Vagina (tissue), 2 donors: ENCODE measurements at places on chromosomes 2 and 18.

- DNase-seq: no peak
These were observed 188.6 kb upstream of the SH3BP4 start for GRCh38 chr2:234763002-234763873.

DNA sequence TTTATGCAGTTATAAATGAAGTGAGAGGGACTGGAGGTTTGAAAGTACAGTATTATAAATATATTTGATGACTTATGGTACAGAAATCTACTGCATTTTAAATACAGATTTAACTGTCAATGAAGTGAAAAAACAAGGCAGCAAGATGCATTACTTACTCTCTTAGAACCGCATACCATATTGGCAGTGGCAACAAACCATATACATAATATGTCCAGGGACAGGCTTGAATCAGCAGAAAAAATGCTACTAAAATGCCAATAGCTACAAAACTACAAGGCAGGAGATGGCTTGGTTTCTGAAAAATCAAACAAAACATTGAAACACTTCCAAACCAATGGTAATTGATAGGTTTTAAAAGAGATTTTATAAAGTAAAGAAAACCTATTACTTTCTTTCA lies 77.2 kb downstream of the PIGN start:
- no peak for DNase-seq

DNA sequence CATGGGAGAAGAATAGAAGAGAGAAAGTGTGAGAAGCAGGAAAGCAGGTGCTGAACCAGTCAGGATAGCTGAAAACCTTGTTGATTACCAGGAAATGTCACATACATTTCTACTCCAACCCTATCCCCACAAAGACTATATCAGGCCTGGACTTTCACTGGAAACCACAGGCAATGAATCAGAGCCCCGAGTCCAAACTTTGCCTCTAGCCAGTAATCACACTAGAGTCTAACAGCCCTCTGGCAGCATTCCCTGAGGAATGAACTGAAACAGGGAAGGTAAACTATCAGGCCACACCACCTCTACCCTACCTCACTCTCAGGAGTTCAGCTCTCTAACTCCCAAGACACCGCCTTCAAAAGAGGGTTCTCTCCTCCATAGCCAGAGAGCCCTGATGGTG lies 18.7 kb upstream of the IHH start:
- no peak for DNase-seq

GRCh38 chr2:105593221-105593967 lies 151.3 kb upstream of the NCK2 start:
- DNase-seq: no peak

DNA sequence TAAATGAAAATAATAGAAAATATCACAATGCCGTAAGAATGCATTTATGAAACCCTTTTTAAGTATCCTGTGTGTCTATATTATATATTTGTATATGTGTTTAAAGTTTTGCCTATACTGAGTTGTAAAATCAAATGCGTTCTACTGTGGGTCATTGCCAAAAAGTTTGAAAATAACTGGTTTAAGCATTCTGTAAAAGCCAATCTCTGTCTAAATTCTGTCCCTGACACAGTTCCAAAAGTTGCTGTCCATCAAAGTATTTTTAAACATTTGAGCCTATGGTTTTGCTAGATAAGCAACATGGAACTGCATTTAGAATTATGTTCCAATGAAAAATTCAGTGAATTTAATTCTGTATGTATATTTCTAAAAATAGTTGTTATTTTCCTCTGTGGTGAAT lies 1360.4 kb upstream of the CRIM1 start:
- DNase-seq: no peak

DNA sequence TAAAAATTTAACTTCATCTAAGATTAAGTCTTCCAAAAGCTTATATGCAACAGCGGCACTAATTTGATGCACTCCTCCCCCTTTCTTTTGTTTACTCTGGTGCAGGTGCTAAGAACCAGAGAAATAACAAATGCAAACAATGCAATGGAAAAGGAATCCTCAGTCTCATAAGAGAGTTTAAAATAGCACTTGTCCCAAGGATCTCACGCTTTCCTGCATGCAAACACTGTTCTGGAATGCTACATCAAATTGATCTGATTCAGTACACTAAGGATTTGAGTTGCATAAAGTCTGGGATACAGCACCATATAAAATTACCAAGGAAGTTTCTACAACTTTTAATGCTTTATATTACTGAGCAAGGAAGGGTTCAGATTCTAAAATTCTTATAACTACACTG lies 50.5 kb downstream of the SEPTIN10 start:
- DNase-seq: no peak

GRCh38 chr18:59910967-59911366 lies 11.2 kb downstream of the PMAIP1 start:
- DNase-seq: no peak

DNA sequence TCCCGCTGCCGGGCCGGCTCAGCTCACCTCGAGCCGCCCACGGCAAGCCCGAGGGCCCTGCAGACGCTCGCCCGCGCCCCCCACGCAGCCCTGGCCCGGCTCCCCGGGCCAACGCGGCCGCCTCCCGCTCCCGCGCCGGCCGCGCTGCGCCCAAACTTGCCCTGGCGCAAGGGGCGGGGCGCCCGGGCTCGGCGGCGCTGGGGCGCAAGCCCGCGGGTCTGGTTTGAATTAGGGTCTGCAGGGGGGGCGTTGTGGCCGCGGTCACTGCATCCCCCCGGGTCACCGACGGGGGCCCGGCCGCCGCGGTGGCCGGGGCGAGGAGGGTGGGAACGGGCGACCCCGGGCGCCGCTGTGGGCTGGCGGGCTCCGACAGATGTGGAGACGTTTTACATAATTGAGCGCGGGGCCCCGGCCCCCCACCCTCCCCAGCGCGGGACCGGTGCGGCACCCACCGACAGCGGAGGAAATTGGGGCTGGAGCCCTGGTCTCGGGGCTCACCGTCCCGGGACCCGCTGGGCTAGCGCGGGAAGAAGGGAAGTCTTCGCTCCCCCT lies 690 bp downstream of the SDC1 start:
- DNase-seq: no peak

GRCh38 chr2:210086930-210087329 lies 84.3 kb downstream of the KANSL1L start:
- no peak for DNase-seq

GRCh38 chr2:12720278-12720620 lies 3.5 kb downstream of the TRIB2 start:
- DNase-seq: no peak

DNA sequence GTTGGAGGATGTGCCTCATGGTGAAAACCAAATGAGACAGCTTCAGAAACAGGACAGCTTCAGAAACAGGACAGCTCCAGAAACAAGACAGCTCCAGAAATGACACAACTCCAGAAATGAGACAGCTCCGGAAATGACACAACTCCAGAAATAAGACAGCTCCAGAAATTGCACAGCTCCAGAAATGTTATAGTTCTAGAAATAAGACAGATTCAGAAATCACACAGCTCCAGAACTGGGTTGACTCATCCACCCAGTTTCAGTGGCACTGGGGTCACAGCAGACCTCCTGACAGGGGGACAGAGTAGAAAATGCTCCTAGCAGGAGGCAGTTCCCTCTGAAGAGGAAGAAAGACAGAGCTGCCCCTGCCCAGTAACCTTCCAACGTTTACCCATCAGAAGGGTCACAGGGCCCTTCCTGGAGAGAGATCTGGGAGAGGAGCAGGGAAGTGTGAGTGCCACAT lies 26.9 kb upstream of the COL6A3 start:
- no peak for DNase-seq

DNA sequence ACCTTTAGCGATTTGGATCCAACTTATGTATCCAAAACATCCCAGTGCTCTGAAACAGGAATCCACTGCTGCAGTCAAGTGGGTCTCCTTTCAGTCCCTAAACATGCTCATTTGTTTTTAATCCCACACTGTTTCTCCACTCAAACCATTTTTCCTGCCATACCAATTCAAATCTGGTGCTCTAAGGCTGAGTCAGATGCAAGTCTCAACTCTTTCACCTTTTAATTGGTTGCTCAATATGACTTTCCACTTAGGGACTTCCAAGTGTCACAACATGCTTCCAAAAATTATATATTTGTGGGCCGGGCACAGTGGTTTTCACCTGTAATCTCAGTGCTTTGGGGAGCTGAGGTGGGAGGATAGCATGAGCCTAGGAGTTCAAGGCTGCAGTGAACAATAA lies 113.4 kb upstream of the TANK start:
- DNase-seq: no peak

GRCh38 chr2:216651351-216651881 lies 18.2 kb downstream of the IGFBP2 start:
- DNase-seq: no peak

- DNase-seq: no peak
These were observed 502.0 kb upstream of the VRK2 start for GRCh38 chr2:57544624-57545023.

DNA sequence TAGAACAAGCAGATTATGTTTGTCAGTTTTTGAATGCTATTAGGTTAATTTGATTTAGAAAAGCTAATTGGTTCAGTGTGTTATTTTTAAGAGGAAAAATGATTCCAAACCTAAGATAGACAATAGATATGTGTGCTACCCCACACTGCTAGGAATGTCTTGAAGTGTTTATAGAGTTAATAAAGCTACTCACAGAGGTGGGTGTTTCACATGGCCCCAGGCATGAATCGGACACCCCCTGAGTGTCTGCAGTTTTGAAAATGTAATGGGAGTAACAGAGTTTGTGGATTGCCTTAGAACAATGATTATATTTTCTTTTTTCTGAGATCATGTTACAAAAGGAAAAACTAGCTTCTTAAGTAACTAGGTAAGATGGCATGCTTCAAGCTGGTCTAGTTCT lies 348.3 kb downstream of the ADCYAP1 start:
- DNase-seq: no peak

DNA sequence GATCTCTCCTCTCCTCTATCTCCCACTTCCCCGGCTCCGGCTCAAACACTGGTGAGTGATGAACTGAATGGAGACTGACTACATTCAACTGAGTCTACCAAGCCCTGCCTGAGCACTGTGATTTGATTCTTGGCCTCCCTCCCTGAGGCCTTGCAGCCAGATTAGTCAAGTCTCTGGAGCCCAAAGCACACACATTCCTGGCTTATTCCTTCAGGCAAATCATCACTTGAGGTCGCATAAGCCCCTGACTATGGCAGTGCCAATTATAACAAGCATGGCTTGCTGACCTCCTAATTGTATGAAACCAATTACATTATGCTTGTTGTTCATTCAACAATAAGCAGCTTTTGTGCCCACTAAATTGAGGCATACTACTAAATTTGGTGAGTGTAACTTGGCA lies 34.6 kb downstream of the EFEMP1 start:
- DNase-seq: no peak

GRCh38 chr2:70041663-70042062 lies 45.6 kb upstream of the PCBP1 start:
- DNase-seq: no peak

DNA sequence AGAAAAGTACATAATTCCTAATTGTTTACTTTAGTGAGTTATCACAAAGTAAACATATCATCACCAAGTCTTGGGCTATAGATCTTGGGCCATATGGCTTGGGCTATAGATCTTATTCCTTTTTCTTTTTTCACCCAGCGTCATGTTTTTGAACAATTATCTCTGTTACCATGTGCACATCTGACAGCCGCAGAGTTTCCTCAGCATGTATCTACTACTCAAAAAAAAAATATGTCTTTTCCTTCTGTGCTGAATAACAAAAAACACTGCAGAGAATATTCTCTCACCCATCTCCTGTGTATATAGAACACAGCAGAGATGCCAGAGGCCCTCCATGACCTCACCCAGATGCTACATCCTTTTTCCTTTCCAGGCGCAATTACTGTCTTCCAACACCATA lies 76.2 kb upstream of the MYO3B start:
- no peak for DNase-seq

- no peak for DNase-seq
These were observed 165.9 kb upstream of the STON1 start for GRCh38 chr2:48364100-48364499.

GRCh38 chr2:209817844-209818271 lies 46.2 kb downstream of the UNC80 start:
- DNase-seq: no peak

GRCh38 chr18:58536534-58537271 lies 92.2 kb downstream of the ALPK2 start:
- no peak for DNase-seq
